Left renal pelvis (tissue), 4 donors: ENCODE measurements at places on chromosomes 12 and 14.

- DNase-seq: no peak
Measured at GRCh38 chr12:54579258-54579657, 9.2 kb downstream of the PPP1R1A start.

GRCh38 chr12:76003355-76003638 is 28.3 kb downstream of the PHLDA1 start:
- no peak for DNase-seq

DNA sequence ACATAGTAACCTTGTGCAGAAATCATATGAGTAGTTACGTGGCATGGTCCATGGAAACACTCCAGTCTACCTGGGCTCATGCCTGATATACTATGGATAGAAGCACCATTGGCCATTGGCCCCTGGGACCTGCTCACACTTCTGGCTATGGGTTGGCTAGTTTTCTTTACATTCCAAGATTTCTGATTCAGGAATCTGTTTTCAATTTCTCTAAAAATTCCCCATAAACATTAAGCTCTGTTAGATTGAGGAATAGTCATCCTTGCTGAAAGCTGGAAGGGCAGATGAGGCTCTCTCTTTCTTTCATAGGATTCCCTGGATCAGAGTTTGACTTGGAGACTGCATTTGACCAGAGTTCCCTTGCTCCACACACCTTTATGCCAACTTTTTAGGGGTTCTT is 37.3 kb upstream of the RAP1B start:
- no peak for DNase-seq

GRCh38 chr12:28082096-28082495 is 108.2 kb upstream of the CCDC91 start:
- no peak for DNase-seq

DNA sequence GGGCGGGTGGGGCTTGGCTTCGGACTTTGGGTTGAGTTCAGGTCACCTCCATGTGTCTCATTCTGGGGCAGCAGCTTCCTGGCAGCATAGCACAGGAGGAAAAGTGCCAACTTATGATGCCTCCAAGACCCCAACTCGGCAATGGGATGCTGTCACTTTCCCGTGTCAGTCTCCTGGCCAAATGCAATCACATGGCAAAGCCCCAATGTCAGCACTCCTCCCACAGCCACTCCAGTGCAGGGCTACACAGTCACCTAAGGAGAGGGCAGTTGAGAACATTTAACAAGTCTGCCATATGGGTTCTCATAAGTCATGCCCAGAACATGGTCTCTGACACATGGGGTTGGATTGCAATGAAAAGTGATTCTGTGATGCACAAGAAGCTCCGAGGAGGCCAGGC is 26.7 kb downstream of the ELK3 start:
- no peak for DNase-seq

GRCh38 chr12:48125985-48126384 is 6.8 kb downstream of the PFKM start:
- DNase-seq: no peak

DNA sequence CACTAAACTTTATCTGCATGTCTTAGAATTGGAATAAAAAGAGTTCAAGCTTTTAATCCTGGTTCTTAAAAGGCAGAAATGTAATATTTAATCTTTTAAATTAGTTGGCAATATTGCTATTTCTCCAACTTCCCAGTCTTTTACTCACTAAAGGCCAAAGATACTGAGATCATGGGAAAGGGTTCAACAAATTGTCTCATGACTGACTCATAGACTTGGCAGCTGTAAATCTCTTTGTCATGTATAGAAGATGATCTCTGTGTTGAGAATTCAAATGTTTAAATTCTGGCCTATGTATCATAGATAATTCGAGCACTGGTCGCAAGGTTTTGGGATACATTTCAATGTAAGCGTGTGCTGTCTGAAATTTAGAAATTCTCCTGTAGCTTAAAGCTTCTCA is 40.1 kb upstream of the STRAP start:
- no peak for DNase-seq

DNA sequence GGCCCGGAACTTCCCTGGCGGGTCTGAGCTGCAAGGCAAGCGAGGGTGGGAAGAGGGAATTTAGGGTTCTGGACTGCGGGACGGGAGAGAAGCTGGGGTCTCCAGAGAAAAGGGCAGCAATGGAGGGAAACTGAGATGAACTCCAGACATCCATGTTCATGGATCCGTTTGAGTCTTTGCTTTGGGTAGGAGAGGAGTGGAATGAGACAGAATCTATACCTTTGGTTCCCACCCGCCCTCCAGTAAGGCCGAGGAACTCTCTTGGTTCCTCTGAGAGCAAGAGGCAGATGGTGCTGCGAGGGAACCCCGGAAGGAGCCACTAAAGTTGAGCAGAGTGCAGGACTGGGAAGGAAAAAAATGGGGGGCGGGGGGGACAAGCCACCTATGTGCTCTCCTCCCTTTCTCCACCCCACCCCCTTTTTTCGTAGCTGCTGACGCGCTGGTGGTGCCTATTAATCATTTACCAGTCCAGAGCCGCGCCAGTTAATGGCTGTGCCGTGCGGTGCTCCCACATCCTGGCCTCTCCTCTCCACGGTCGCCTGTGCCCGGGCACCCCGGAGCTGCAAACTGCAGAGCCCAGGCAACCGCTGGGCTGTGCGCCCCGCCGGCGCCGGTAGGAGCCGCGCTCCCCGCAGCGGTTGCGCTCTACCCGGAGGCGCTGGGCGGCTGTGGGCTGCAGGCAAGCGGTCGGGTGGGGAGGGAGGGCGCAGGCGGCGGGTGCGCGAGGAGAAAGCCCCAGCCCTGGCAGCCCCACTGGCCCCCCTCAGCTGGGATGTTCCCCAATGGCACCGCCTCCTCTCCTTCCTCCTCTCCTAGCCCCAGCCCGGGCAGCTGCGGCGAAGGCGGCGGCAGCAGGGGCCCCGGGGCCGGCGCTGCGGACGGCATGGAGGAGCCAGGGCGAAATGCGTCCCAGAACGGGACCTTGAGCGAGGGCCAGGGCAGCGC is 1.2 kb downstream of the SSTR1 start:
- no peak for DNase-seq

DNA sequence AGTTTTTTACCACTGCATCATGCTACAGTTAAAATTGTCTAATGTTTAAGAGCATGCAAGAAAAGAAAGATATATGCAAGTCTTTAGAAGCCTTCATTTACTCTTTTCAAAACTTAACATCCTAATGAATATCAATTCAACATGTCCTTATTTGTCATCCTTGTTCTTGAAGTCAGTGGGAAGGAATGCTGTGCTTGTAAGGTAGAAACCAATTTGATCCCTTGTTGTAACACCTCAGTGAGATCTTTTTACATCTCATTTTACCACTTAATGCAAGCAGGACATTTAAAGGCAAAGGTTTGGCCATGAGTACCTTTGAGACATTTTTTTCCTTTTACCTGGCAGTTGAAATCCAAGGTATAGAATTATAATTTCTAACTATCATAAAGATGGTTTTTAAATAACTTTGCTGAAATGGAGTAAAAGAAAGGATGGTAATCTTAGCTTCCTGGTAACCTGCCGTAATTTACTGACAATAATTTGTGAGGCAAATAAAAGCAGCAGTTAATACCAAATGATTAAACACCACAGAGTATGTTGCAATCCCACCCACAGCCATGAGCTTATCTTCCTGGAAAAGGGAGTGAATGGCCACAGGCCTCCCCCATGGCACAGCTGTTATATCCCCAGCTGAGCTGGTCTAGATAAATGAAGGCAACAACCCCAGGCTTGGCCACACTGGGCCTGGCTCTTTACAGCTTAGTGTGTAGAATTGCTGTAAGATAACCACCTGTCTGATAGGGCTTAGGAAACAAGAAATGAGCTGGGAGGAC is 33.2 kb upstream of the STRN3 start:
- DNase-seq: no peak

- no peak for DNase-seq
Measured at GRCh38 chr12:29201296-29201695, 52.2 kb downstream of the FAR2 start.

GRCh38 chr14:83255727-83256090 is 1722.1 kb upstream of the SEL1L start:
- no peak for DNase-seq

GRCh38 chr12:89844539-89844938 is 135.9 kb upstream of the ATP2B1 start:
- DNase-seq: no peak

GRCh38 chr12:11763760-11764520 is 114.5 kb downstream of the ETV6 start:
- DNase-seq: no peak

DNA sequence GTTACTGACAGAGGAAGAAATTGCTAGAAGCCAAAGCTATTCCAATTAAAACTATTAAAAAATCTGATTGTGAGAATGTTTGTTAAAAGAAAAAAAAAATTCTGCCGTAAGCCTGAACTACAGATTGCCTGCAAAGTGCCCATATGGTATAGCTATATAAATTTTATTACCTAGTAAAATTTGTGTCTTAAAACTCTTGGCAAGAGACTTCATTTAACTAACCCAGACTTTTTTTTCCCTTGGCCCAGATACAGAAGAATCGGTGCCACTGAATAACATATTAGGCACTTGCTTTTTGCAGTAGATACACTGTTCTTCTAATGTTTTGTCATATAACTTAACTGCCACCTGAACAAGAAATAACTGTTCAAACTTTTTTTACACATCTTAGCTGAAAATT is 125.5 kb downstream of the RPS29 start:
- DNase-seq: no peak

GRCh38 chr12:6313326-6313940 is 3.0 kb downstream of the PLEKHG6 start:
- no peak for DNase-seq

- DNase-seq: no peak
Measured at GRCh38 chr14:33851366-33851765, 99.5 kb downstream of the EGLN3 start.

DNA sequence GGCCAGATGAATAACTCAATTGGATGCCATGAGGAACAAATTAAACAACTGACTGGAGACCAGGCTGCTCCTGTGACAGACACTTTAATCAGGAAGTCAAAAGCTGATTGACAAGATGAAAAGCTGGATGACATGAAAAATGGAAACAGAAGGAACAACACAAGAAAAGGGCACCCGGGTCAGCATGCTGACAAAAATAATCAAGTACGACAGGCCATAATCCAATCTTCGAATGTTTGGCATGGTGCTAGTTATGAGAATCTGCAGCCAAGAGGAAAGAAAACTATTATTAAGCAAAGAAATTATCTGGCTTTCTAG is 544.7 kb downstream of the ETNK1 start:
- no peak for DNase-seq
